ENCODE measurements at places on chromosomes 2 and 18.

DNA sequence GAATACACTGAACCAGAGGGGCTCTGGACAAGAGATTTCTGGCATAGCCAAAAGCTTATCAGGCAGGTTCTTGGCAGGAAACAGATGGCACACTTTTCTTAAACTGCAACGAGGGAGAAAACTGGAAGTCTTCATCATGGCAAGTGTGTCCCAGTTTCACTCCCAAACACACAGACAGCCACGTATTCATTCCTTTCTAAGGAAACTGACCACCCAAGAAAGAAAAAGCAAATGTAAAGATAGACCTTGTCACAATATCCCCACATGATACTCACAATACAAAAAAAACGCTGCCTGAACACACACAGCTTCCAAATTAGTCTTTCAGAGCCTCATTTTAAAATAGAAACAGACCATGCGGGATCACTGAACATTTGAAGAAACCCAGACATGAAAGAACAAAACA, 40.6 kb upstream of the RTTN start:
- no peak for DNase-seq

- DNase-seq = no peak
These were observed 449.4 kb upstream of the SOX11 start for GRCh38 chr2:5242751-5243150.

GRCh38 chr2:233244818-233245217, 6.7 kb upstream of the ATG16L1 start:
- peak; percentile 17 for DNase-seq

- DNase-seq = no peak
These were observed at the start of gene TOGARAM2 for GRCh38 chr2:28981016-28981441. Gene TOGARAM2 (plus strand): TSS chr2:28981298. CDS start chr2:28994835, 13,537 bp downstream.

DNA sequence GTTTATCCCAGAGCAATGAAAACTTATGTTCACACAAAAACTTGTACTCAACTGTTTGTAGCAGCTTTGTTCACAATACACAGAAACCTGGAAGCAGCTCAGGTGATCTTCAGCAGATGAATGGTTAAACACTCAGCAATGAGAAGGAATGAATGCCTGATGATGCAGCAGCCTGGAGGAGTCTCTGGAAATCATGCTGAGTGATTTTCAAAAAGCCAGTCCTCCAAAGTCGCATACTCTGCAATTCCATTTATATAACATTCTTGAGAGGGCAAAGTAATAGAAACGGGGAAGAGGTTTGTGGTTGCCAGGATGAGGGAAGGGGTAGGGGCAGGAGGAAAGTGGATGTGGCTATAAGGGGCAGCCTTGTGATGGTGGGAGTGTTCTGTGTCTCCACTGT, 108.1 kb downstream of the CTIF start:
- no peak for DNase-seq

- no peak for DNase-seq
These were observed 14.7 kb upstream of the OTOS start for GRCh38 chr2:240155048-240155744.

Measured in RKO (cell line).